ENCODE measurements at places on chromosomes 6 and 20.

GRCh38 chr20:23099791-23100719 is 13.9 kb upstream of the CD93 start:
- DNase-seq = no peak

DNA sequence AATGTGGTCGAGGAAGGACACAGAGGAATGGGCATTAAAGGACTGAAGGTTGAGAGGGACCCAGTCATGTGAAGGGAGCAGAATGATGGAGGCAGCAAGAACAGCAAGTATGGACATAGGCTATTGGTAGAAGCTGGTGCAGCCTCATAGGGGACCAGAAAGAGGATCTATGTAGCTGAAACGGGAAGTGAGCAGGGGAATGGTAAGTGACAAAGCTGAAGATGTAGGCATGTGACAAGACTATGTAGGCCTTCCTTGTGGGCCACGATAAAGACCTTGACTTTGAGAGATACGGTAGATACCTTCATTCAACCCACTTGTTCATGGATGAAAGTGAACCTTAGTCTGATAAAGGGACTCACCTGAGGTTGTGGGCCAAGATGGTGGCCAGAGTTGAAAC is 3.5 kb downstream of the CTNNBL1 start:
- no peak for DNase-seq

GRCh38 chr6:5536644-5537043 is 275.3 kb downstream of the FARS2 start:
- DNase-seq = no peak

- DNase-seq = no peak
Measured at GRCh38 chr6:46000905-46001304, 14.8 kb downstream of the CLIC5 start.

DNA sequence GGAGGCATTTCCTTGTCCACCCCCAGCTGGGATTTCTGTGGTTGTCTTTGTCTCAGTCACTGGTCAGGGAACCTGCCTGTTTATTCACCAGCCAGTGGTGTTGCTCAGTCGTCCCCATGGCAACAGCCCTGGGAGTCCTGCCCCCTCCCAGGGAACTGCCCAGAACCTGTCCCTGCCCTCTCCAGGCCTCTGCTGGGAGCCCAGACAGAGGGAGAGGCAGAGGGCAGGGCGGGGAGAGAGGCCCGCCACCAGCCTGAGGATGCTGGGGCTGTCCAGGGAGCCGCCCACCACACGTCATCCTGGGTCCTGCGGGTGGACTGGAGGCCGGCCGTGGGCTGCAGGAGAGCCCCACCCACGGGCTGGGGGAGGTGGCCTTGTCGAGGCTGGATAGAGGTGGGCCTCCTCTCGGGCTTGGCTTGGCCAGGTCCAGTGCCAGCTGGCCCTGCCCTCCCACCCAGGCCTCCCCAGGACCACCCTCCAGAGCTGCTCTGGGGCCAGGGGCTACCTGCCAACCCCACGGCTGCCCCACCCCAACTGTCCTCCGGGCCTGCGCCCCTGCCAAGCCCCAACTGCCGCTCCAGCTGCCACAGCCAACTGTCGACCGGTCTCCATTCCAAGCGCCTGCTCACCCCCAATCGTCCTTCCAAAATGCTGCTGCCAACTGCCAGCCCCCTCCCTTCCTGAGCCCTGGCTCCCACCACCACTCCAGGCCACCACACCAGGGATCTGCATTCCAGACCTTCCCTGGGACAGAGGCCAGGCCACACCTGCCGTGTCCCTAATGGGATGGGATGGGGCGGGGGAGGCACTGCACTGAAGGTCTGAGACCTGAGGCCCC is 4.2 kb upstream of the ZBTB46 start:
- no peak for DNase-seq

DNA sequence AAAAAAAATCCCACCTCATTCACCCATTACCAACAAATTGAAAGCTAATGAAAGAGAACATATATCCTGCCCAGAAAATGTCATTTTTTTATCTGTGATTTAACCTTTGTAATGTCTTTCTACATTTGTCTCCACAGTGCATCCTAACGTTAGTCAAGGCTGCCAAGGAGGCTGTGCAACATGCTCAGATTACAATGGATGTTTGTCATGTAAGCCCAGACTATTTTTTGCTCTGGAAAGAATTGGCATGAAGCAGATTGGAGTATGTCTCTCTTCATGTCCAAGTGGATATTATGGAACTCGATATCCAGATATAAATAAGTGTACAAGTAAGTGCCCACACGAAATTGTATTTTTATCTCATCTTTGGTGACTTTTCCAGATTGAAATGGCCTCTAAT is 30.0 kb downstream of the RSPO3 start:
- no peak for DNase-seq
